ENCODE measurements at places on chromosomes 7 and 10.

DNA sequence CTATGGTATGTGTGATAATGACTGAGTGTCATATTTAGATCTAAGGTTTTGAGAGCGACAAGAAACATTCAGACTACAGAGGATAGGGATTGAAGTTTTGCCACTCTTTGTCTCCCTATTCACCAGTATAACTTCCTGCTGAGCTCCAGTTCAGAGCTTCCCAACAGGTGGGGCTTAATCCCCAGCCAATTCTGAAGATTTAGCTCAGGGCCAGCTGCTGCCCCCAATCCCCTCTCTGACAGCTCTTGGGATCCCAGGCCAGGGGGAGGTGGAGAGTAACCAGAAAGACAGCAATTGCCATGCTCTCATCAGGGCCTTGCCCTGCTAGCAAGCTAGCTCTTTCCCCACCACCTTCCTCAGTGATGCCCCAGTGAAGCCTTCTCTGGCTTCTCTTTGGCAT is 57.8 kb downstream of the TRIL start:
- no peak for DNase-seq

DNA sequence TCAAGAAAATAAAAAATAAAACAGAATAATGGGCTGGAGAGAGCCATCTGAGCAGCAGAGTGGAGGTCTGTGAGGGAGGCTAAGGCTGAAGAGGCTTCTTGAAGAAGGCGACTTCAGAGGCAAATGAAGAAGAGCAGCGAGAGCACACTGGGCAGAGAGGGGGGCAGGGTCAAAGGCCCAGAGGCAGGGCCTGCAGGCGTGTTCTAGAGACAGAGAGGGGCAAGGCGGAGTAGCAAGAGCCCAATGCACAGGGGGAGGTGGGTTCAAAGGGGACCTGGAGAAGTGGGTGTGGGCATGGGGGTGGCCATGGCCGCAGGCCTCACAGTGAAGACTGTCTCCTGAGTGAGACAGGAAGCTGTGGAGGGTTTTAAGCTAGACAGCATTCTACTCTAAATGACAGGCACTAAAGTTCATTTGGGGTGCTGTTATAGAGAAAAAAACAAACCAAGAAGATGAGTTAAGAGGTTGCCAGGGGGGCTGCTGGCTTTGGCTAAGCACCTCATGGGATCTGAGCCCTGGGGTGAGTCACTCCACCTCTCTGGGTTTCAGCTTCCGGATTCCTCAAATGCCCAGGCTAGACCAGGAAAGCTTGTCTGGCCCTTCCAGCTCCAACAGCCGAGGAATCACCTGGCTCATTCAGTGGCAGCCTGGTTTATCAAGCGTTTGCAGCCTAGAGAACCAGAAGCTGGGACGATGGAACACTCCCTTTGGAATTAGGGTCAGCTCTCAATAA is 81.7 kb downstream of the DLG5 start:
- DNase-seq = peak; percentile 89

DNA sequence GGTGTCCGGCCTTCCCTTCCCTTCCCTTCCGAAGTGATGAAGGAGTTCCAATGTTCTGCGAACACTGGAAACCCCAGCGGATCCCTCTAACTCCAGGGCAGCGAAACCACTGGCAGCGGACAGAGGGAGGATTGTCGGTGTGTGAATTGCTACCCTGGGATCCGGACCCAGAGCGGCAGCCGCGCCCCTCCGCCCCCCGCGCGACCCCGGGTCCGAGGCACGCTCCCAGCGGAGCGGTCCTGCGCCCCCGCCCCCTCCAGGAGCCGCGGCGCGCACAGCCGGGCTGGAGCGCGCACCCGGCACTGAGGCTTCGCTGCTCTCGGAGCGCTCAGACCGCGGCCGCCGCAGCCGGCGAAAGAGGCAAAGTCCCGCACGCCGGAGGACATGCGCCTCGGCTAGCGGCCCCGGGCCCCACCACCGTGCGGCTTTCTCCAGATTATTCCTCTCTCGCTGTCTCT is at the start of gene PTPRZ1:
TSS of gene PTPRZ1 (plus strand) at position 331 of the 458 bp plus-strand sequence. CDS start 339 bp downstream, outside the sequence.
- peak; percentile 28 for DNase-seq

DNA sequence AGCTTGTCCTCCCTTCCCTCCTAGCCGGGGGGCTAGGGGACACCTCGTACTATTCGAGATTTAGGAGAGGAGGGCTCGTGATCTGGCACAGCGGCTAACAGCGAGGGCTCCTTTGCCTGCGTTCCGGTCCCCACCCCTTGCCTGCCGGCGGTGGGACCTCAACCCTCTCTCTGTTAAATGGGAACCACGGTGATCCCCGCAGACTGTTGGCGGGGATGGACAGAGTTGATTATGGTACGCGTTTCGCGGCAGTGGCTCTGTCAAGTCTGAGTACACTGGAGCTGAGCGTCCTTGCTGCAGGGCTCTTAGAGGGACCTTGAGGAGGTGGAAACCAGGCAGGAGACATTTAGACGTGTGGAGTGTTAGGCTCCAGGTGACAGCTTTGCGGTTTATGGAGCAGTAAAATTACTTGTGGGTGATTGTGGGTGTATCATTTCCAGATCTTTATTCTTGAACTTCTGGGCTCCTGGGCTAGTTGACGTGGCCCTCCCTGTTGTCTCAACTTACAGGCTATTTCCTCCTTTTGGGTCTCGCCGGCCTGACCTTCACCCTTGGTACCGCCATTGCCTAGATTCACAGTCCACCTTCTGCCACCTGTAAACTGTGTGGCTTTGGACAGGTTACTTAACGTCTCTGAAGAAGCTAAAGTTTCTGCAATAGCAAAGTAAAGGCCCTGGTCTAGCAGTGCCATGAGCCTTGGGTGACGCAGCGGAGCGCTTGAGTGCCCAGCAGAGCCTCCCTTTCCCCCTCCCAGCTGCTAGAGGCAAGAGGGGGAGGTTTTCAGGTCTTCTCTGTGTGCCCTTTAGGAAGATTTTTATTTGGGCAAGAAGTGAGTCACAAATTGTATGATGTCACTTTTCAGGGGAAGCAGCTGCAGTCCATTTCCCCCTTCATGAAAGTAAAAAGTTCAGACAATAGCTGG is 739 bp downstream of the CASP7 start:
- peak; percentile 45 for DNase-seq

DNA sequence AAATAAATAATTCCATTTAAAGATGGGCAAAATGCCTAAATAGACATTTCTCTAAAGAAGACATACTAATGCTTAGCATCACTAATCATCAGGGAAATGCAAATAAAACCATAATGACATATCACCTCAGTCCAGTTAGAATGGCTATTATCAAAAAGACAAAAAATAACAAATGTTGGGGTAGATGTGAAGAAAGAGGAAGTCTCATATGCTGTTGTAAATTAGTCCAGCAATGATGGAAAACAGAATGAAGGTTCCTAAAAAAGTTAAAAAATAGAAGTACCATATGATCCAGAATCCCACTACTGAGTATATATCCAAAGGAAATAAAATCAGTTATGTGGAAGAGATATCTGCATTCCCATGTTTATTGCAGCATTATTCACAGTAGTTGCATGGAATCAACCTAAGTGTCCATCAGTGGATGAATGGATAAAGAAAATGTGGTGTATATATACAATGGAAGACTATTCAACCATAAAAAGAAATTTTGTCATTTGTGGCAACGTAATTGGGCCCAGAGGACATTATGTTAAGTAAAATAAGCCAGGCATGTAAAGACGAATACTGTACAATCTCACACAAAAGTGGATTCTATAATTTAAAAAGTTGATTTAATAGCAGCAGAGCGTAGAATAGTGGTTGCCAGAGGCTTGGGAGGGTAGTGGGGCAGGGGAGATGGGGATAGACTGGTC is 52.0 kb downstream of the TCAF1 start:
- no peak for DNase-seq

GRCh38 chr7:70640266-70640833 is 491.6 kb upstream of the GALNT17 start:
- peak; percentile 63 for DNase-seq

GRCh38 chr10:24456322-24456721 is 247.4 kb downstream of the KIAA1217 start:
- DNase-seq = peak; percentile 92

DNA sequence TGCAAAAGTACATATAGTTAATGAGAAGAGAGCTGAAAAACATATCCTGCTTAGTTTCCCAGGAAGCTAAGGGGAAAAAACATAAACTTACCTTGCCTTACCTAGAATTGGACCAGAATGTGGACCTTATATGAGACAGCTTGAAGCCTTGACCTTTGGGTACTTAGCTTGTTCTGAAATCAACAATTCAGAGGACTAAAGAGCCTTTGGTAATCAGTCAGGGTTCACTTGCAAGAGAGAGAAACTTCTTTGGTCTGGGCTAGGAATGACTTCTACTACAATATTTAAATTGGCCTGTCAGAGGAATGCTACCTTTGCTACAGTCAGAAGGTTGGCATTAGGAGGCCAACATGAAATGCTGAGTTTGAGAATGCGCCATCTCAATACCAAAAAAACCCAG is 24.9 kb downstream of the SAMD8 start:
- no peak for DNase-seq

- DNase-seq = no peak
These were observed 58.1 kb downstream of the ENO4 start for GRCh38 chr10:116907245-116907987.

DNA sequence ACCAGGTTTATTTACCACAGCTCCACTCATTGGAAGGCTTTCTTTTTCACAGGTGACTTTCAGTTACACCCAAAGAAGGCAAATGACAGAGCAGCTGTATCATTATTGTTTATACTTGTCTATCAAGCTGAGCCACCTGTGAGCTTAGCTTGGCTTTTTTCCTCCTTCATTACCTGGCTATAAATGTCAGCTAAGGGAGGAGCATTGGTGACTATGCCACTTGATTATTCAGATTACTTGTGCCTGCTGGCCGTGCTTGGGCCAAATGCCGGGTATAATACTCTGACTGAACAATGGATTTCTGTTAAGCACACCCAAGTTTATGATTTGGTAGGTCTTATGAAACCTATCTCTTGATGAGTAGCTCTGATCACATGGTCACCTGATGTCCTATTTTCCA is 9.9 kb upstream of the GNAT3 start:
- no peak for DNase-seq

DNA sequence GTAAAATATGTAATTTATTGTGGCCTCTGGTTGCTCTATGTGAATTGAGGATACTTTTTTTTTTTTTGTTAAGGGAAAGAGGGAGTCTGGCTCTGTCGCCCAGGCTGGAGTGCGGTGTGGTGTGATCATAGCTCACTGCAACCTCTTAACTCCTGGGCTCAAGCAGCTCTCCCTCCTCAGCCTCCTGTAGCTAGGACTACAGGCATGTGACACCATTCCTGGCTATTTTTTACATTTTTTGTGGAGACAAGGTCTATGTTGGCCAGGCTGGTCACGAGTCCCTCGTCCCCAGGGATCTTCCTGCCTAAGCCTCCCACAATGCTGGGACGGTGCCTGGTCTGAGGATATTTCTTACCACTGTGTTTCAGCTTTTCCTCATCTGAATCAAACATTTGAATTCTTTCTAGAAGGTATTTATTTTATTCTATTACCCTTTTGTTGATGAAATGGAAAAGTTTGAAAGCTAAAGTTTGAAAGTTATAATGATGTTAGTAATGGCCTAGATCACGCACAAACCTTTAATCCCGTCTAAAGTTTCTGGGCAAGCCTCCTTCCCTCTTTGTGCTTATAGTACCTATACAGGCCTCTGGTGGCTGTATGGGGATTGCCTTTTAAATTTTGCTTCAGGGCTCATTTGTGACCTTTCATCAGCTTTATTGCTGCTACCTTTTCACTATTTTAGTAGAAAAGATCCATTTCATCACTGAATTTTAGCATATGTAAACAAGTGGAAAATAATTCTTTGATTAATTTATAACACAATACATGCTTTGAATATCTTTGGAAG is 2.0 kb downstream of the IFRD1 start:
- DNase-seq = peak; percentile 75

DNA sequence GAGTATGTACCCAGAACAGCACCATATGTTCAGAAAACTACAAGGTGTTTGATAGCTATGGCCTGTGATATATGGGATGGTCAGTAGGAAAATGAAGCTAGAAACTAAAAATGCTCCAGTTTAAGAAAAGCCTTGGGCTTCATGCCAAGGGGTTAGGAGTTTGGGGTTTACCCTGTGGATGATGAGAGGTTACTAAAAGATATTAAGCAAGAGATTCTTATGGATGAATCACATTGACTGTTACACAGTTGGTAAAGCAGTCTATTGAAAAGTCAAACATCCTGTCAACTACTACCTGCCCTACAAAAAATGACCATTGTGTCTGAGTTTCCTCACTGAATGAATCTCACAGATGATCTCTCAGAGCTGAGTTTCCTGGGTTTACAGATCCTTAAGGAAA is 166.2 kb upstream of the INHBA start:
- peak; percentile 47 for DNase-seq

DNA sequence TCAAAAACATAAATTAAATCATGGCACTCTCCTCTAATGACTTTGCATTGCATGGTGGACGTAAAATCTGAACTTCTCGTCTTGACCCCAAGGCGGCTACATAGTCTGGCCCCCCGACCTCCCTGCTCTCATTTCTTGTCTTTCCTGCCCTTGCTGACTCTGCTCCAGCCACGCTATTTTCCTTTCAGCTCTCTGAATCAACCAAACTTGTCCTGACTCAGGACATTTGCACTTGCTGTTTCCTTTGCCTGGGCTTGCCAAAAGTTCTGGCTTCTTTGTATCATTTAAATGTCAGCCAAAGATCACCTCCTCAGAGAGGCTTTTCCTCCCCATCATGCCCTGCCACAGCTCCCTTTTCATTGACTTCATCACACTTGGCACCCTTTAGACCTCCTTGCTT is 107.7 kb upstream of the NFE2L3 start:
- no peak for DNase-seq

DNA sequence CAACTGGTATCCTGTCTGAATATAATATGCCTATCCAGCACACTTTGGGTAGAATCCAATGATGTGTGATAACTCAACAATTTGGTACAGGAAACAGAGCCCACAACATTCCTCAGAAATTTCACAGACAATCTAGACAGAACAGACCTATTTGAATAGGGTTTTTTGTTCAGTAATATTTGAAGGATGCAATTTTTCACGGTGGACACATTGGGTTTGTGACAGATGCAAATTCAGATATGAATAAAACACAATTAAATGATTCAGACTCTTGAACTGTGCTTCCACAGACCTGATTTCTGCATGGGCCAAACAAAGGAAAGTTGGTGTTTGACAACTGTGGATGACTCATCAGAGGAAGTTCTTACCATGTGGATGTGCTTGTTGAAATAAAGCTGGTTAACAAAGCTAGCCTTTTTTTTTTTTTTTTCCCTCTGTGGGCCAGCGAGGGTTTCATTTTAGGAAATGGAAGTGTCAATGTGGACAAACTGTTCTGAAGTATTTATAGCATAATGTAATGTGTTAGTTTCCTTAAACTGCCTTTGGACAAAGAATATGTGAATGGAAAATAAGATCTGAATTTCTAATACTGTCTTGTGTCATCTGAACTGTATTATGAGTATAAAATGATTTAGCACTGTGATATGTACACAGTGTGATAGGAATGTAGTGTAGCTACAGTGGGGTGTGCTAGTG is 43.2 kb upstream of the FAM133B start:
- peak; percentile 93 for DNase-seq

DNA sequence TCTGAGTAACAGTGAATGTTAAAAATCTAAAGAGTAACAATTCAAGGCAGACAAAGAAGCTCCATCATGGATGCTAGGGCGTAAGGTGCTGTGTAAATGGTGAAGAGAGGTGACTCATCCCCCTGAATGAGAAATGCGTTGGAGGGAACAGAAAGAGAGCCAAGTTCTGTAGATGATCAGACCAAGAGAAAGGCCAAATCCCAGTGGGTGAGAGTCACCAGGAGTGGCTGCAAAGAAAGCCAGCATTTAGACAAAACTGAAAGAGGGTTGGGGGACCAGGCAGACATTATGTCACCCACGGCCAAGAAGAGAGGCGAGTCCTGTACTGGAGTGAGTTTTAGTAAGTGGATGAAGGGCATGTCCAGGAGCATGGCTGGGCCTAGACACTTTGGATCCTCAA is 153.1 kb downstream of the TRIL start:
- DNase-seq = peak; percentile 65
